ENCODE measurements at places on chromosomes 6 and 20.

DNA sequence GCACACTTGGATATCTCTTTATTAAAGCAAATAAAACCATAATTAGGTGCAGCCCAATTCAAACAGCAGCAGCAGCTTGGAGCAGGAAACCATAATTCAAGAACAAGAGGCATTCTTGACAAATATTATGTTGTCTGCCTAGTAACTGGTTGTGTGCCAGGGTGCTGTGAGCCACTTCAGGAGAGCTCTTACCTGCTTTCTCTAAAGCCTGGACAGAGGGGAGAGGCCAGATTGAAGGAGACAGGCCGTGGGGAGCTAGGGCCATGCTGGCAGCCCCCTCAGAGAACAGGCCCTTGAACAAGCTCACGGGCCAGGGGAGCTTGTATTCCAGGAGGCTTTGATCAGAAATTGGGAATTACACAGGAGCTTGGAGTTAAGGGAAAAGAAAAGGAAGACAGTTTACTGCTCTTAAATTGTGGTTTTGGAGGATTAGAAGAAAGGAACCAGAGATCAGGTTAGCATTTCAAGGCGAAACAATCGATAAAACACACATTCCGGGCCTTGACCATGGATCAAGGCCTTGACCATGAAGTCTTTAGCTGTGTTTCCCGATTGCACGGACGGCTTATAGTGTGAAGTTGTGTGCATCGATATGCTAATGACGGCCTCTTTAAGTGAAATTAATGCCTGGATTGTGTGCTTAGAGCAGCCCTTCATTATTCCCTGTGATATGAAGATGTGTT lies 69.8 kb upstream of the NKX2-2 start:
- no peak for DNase-seq

DNA sequence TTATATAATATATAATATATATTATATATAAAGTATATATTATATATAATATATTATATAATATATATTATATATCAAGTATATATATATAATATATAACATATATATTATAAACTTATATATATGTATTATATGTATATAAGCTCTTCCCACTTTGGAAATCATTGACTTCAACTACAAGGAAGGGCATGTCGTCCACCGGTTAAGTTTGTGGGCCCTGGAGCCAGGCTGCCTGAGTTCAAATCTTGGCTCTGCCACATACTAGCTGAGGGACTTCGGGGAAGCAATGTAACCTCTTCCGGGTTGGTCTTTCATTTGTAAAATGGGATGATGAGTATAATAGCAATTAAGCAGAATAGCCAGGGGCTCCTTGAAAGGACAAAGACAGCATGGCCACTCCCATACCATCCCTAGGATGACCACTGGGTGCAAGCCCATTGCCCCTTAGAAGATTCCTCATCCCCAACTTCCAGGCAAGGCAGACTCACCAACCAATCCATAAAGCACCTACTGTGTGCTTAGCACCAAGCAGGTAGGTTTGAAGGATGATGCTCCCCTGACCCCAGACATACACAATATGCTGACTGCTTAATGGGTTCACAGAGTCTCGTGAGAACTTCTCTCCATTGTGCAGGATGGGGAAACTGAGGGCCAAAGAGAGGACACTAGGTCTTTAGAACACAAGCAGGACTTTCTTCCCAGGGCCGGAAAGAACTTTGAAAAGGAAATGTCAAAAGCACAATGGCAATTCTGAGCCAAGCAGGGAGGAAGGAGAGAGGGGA lies 163.2 kb downstream of the MRPL14 start:
- no peak for DNase-seq

GRCh38 chr6:45741437-45742171 lies 274.1 kb downstream of the CLIC5 start:
- no peak for DNase-seq

- no peak for DNase-seq
These were observed 413.5 kb downstream of the BCKDHB start for GRCh38 chr6:80519811-80520594.

DNA sequence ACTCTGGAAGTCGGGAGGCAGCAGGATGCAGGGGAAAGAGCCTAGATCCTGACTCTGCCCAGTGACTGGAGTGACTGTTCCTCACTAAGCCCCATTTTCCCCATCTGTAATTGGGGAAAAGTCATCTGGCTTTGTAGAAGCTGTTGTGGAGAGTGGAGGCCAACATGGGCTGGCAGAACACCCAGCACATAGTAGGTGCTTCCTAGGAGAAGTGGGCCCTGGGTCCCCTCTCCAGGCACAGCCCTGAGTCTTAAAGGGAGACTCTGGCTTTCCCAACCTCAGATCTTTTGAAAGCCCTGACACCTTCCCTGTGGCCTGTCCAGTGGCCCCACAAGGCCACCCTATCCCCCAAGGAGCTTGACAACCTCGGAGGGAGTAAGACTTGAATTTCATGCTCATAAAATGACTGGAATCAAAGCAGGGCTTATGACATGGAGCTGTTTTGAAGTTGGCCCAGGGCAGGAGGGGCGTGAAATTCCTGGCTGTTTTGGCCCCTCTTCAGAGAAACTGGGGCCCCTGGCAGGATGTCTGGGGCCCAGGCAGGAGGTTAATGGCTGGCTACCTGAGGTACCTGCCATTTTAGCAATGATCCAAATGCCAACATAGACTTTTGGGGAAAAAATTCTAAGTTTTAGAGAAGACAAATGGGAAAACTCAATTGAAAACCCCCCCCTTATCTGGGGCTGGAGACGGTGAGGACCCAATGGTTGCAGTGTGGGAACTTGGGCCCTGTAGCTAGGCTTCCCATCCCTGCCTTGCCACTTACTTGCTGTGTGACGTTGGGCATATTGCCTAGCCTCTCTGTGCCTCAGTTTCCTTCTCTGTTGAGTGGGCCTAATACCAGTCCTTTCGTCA lies 51.6 kb downstream of the UBE2V1 start:
- DNase-seq: no peak

DNA sequence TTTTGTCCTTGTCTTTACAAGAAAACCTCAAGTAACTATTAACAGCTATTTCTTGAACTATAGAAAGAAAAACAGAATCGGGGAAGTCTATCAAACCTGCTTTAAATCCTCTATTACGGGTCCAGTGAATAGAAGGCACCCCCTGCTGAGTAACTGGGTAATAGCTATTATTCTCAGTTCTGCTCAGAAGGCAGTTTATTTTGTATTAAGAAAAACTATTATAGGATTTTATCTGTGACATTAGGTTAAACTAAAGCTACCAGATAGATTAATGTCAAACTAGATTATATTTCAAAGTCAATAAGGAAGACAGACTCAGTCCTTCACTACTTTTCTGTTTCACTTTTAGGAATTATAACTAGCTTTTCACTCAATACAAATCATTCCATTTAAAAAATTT lies 93.7 kb downstream of the DST start:
- DNase-seq: no peak

All from stimulated activated CD4-positive, alpha-beta T cell treated with anti-CD3 and anti-CD28 coated beads, Interleukin-1b, Interleukin-23, amount 100 ng/mL, for 1 hour (primary cell).